Fibroblast of skin of left biceps (primary cell): ENCODE measurements at places on chromosomes 4 and X.
A peak's percentile ranks its signal among the peaks of the same experiment; 100 is the strongest.

DNA sequence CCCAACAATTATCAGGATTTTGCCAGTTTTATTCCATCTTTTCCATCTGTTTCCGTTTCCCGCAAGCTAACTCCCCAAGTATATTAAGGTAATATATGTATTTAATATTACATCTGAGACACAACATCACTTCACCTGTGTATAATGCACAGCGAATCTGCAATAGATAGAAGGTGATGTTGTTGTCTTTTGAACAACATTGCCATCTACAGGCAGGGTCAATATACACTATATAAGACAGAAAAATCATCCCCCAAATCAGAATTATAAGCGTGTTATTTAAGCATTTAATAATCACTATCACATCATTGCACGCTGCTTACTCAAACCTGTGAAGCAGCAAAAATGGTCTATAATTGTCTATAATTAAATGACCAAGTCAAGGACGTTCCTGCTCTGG lies 1115.5 kb downstream of the NLGN4X start:
- no peak for DNase-seq

DNA sequence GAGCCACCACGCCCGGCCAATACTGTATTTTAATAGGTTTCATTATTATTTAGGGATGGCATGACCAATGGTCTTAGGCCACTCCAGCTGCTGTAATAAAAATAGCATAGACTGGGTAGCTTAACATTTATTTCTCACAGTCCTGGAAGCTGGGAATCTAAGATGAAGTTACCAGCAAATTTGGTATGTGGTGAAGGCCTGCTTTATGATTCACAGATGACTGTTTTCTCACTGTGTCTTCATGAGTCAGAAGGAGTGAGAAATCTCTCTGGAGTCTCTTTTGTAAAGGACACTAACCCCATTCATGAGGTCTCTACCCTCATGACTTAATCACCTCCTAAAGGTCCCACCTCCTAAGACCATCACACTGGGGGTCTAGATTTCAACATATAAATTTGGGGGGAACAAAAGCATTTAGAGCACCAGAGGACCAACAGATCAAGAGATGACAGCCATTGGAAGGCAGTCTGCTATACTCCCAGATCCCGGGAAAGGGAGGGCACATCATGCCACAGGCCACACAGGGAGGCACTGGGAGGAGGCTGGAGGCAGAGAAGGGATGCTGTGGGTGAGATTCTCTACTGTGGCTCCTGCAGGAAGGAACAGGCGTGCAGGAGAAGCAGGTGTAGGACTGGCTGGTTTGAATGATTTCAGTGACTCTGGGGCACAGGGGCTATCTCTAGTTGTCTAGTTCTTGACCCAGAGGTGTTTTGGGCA lies 335.8 kb upstream of the SFRP2 start:
- DNase-seq, result peak; percentile 68

DNA sequence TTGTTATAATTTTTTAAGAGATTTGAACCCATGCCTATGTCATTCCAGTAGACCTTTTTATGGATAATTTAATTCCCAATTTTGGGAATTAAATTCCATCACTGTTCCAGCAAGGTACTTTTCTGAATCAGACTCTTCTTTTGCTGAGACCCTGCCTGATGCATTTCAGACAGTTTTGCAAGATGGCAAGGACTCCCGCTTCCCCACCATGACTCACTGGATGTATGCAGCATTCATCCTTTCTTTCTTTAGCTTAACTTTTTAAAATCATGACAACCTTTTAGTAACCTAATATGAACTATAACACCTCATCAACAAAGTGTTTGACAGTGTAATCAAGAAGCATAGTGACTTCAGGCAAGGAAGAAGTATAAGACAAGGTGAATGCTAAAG lies 178.1 kb upstream of the LEF1 start:
- no peak for DNase-seq

GRCh38 chr4:85399270-85399669 lies 75.7 kb upstream of the ARHGAP24 start:
- DNase-seq, result no peak

- DNase-seq, result no peak
Measured at GRCh38 chr4:57369446-57369845, 259.3 kb upstream of the IGFBP7 start.

DNA sequence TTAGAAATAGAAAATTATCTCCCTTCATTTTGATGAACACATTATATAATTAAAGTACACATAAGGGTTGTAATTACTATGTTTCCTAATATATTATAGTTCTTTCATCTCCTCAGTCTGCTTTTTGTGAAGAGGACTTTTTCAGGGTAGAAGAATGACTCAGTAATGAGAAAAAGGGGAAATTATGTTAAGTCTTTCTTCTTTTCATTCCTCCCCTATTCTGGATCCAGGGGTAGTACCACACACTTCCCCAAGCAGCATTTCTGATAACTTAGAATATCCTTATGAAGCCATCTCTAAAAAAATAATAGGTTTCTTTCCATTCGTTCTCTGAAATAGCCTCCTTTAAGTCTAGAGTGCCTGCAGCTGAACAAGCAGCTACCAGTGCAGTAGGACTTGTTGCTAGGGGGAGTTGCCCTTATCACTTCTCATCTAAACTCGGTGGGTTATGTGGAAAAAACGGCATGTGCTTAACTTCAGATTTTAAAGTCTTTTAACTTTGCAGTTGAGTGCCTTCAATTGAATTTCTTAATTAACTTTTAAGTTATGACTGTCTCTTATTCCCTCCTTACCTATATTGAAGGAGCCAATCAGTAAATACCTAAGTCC lies 184.8 kb downstream of the ARHGAP24 start:
- DNase-seq, result no peak

DNA sequence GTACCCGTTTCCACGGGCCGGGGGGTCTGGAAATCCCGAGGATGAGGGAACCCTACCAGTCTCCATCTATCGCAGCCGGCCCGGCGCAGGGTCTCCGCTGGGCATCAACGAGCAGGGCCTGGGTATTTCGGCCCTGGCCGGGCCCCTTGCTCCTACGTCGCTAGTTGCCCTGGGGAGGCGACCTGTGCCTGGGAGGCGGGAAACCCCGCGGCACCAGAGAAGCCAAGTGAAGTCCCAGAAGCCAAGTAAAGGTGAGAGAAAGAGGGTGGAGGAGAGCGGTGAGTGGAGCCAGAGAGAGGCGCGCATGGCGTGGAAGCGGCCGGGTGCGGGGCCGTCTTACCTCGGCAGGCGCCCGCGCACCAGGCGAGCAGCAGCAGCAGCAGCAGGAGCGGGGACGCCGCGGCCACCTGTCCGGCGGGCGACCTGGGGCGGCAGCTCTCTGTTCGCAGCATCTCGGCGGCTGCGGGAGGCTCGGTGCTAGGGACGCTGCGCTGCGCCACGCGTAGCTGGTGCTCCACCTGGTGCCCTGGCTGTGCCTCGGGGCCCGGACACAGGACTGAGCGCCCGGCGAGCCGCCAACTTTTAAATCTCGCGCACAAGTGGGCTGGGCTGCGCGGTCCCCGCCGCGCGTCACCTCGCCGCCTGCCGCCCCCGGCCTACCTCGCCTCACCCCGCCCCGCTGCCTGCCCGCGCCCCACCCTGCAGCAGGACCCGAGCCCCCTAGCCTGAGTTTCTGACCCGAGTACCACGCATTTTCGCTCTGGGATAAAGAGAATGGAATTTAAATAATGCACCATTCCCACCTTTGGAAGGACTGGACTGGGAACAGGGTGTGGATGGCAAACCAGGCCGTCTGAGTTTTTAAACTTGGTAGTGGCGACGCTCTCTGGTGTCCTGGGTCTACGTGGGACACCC lies at the start of gene NMU:
Gene NMU, minus strand, starts transcription at position 558 of the 915 bp plus-strand sequence. Its CDS starts 106 bp downstream, at position 452.
- DNase-seq, result no peak

DNA sequence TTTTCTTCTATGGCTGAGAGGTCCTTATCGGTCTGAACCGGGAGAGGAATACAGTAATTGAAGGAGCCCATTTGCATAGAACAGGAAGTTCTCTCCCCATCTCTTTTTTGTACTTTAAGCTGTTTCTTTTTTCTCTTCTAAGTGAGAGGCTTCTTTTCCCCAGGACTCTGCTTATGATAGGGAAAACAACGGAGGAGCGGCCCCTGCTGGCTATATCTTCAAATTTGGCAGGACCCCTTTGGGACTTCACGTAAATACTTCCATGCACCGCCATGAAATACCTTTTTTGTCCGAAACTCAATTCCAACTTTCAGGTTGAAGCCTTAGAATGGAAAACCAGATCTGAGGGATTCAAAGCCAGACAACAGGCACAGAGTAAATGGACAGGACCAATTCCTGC lies 1153.0 kb upstream of the INTU start:
- DNase-seq, result no peak

DNA sequence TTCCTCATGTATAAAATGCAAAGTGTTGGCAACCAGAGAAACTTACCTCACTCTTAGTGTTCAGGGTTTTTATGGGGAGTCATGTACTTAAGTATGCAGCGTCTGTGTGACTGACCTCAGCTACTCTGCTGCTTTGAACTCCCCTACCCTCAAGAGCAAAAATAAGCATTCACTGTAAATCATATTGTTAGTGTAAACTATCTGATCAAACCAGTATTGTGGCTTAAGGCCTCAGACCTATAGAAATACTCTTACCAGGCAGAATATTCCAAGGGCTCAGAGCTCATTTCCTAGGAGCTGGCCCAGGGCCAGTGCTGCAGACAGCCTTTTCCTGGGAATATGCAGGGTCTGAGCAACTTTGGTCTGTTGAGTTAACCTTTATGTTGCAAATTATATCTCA lies 453.1 kb downstream of the CCSER1 start:
- no peak for DNase-seq

DNA sequence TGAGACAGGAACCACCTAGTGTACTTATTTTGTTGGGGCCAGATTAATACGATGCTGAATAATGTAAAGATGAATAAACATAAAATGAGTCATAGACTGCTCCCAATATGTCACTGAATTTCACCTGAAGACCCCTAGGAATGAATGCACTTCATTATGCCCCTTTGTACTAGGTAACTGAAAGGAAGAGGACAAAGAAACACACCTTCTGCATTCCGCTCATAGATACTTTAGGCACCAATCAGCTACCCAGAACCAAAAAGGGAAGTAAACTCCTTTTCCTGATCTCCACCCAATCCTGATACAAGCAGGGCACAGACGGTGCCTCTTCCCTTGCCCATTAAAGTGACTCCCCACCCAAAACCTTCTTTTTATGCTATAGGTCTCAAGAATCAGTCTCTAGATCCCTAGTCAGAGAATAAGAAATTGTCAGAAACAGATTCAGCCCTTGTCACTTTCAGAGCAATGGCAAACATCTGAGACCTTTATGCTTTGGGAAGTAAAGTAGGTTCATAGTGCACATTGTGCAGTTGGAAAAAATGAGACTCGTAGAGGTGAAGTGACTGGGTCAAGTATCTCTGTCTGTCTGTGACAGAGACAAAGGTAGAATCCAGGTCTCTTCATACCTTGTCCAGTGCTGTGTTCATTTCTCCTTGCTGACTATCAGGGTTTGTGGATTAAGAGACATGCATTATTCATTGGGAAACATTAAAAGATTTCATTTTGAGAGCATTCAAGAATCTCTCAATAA lies 2.3 kb downstream of the GPR174 start:
- DNase-seq, result no peak

DNA sequence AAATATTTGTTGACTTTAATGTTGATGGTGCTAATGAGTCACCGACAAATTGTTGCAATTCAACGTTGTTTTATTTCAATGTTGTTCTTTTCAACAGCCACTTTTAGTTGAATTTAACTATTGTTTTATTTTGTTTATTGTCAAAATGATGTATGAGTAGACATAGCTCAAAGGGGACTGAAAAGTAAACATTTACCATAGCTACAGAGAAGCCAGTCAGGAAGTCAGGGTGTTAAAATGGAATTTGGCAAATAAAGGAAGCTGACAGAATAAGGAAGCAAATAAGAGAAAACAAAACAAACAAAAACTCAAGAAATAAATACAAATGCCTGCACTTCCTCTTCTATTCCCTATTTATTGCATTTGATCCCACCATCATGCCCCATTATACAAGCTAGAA lies 648.4 kb upstream of the HTR2C start:
- DNase-seq, result no peak

- DNase-seq, result no peak
Measured at GRCh38 chr4:150962245-150962644, 52.8 kb downstream of the LRBA start.

DNA sequence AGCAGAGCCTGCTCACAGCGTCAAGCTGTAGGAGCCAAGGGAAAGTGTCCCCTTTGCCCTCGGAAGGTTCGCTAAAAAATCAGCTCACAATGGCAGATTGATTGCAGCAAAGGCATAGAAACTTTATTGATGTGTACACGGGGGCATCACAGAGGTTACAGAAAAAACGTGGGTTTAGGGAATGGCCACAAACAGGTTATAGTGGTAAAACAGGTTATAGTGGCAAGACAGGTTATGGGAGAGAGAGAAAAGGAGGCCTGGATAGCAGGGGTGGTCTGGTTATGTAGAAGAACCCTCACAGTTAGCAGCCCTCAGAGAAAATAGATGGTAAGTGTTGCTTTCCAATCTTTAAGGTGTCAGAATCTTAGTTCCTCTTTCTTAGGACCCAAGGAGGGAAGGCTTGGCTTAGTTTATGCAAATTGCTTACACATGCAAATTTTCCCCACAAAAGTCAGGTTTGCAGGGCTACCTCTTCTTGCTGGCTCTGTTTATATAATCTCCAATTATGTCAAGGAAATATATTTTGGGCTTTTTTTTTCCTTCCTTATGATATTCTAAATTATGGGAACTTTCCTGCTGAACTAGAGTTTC lies 113.7 kb downstream of the BMP15 start:
- DNase-seq, result no peak

GRCh38 chrX:152637649-152638442 lies at the start of gene GABRQ:
Gene GABRQ (plus strand): TSS chrX:152637895. CDS start chrX:152638203, 308 bp downstream.
- DNase-seq, result peak; percentile 20
